ENCODE measurements at places on chromosomes 3 and 15.
A peak's percentile ranks its signal among the peaks of the same experiment; 100 is the strongest.

DNA sequence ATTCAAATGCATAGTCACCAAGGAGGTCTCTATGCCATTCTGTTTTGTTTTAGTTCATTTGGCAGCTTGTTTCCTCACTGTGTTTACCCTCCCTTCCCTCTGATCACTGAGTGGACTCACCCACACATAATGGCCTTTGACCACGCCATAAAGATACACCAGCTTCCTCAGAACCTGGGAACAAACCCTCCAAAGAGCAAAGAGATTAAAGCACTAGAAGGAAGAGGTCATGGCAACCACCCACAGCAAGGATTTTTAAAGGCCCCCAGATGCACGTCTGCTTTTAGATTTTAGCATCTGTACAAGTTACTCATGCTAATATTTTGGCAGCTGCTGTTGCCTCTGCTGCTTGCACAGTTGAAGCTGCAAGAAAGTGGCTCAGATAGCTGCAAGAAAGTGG is 47.9 kb upstream of the CADPS start:
- DNase-seq, result no peak

GRCh38 chr15:74245342-74245931 is 9.3 kb downstream of the CCDC33 start:
- DNase-seq, result no peak

- DNase-seq, result no peak
These were observed 53.0 kb downstream of the KLHL6 start for GRCh38 chr3:183502237-183503181.

DNA sequence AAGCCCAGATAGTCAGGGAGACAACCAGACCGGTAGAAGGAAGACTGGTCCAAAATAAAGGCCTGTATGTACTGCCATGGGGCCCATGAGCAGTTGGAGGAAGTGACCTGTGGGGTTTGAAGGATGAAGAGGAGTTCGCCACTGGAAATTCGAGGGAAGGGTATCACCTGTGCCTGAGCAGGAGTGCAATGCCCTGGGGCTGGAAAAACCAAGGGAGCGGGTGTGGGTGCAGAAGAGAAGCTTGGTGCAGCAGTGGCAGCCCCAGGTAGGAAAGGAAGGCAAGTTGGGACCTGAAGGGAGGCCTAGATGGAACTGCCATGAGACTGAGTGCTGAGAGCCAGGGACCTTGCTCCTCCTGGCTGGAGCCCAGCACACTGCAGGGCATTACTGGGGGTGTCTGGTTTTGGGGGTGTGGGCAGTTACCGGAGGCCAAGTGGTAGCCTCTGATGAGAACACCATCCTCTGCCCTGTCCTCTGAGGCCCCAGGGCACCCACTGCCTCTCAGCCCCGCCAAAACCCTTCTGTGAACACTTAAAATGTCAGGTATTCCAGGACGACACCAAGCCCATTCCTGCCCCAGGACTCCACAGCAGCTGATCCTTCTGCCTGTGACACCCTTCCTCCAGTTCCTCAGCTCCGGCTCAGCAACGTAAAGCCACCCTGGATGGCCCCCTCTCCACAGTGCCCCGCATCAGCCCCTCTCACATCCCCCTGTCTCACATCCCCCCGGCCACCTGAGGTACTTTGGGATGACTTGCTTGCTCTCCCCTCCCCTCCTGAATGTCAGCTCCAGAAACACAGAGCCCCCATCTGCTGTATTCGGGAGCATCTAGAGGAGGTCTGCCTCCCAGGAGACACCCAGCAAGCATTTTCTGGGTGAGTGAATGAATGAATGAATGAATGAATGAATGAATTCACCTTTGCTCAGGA is 42.9 kb downstream of the WNT7A start:
- no peak for DNase-seq

GRCh38 chr15:69576035-69576526 is 123.5 kb downstream of the RPLP1 start:
- peak; percentile 80 for DNase-seq

GRCh38 chr15:90141646-90142045 is 39.4 kb upstream of the IDH2 start:
- DNase-seq, result peak; percentile 57

DNA sequence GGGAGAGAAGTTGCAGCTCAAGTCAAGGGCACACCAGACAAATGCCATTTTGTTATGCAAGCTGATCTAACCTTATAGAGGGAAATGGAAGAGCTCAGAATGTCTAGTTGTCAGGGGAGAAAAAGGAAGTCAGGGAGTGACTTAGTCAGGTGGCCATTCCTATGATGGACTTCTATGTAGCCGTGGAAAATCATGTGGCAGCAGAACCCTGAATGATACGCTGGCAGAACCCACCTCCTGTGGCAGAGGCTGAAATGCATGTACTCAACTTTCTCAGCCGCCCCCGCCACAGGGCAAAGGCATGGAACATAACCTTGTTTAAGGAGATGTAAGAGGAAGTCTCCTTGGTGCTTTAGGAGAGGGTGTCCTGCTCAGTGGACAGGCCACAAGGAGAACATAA is 37.7 kb upstream of the PARL start:
- no peak for DNase-seq

DNA sequence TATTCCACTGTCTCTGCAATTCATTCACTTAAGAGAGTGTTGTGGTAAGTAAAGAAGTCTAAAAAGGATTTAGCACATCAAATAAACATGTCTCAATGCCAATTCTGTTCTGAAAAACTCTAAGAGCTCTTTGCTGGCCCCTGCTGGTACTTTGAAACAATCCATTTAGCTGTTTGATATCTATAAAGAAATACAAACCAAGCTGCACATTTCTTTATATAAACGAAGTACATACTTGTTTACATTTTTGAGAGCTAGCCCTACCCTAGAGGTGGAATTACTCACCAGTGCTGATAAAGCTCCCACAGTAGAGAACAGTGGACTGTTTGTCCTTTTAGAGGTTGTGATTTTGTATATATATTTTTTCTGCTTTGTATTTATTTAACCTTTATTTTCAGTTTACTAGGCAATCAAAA is 75.5 kb downstream of the NEDD4 start:
- peak; percentile 27 for DNase-seq

DNA sequence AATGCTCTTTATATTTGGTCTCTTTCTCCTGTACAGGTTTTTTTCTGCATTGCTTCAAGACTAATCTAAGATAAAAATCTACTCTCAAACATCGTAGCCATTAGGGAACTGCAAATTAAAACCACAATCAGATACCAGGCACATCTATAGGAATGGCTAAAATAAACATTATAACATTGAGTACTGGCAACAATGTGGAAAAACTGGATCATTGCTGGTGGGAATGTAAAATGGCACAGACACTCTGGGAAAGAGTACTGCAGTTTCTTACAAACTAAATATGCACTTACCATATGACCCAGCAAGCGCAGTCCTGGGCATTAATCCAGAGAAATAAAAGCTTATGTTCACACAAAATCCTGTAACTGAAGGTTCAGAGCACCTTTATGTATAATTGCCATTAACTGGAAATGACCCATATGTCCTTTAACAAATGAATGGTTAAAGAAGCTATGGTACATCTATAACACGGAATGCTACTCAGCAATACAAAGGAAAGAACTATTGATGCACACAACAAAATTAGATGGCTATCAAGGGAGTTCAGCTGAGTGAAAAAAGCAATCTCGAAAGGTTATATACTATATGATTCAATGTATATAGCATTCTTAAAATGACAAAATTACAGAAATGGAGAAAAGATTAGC is 6.3 kb downstream of the ABCC5 start:
- no peak for DNase-seq

GRCh38 chr15:51625236-51625635 is 2.7 kb upstream of the DMXL2 start:
- DNase-seq, result no peak

DNA sequence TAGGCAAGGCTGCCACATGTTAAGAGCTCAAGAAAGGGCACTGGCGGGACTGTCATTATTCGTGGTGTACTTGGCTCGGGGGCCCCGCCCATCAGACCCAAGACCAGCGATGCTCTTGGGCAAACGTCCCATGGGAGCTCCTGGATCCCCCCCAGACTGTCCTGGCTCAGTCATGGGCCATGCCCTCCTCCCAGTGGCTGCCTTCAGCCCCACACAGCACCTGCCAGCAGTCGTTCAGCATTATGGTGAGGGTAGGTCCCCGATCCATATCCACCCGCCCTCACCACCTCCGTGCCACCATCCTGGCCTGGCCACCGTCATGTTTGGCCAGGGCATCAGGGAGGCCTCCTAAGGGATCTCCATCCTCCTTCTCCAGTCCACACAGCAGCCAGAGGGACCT is 51.4 kb upstream of the IQSEC1 start:
- no peak for DNase-seq

DNA sequence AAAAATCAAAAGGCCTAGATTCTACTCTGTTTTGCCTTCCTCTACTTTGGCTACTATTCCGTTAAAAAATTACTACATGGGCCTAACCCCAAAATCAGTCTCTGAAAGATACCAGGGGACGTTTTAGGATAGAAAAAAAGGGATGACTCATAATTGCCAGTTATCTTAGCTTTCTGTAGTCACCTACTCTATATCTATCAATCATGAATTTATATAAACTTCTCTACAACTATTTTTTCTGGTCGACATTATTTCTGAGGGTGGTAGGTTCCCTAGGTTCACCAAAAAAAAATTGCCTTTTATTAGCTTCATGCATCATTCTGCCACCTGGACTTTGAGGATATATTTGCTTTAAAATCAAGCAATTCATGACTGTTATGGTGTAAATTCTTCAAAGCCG is 36.5 kb downstream of the RAF1 start:
- no peak for DNase-seq

GRCh38 chr3:186109897-186110803 is 1.3 kb upstream of the ETV5 start:
- DNase-seq, result no peak

DNA sequence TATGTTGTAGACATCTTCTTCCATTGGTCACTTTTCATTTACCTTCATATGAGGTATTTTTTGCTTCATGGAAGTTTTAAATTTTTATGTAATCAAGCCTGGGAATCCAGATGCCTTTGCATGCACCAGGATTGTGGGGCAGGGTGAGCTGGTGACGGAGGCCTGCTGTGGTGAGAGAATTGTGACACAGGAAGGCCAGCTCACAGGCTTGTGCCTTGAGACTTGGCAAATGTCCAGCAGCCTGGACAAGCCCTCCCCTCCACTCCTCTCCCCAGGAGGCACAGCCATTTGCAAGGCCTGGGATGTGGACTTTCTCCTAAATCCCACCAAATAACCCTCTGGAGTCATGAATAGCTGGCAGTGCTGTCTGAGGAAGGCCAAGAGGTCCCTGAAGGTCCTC is 67.4 kb downstream of the RHCG start:
- peak; percentile 62 for DNase-seq

DNA sequence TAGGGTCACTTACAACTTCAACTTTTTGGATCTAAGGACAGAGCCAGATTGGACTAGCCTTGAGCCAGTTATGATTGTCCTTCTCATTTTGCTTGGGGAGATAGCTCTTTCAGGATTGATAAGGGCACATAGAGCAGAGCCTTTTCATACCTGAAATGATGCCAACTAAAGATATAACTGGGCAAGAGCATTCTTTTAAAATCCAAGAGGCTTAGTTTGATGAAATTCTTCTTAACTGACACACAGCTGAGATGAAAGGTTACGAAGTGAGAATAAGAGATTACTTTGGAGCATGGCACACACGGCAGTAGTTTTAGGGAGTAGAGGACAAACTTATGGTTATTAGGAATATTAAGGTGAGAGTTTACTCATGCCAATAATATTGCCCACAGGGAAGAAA is 12.7 kb downstream of the CD200 start:
- DNase-seq, result no peak

GRCh38 chr3:139204728-139205127 is 139.1 kb upstream of the MRPS22 start:
- DNase-seq, result no peak
